ENCODE measurements at places on chromosomes 11 and 22. TPM values are rescaled to one million over a fixed set of nuclear protein-coding genes. Genes with fewer than 3 reads are reported as not detected.

The PRR33 gene
- not detected for total RNA-seq

The C11orf42 gene
- total RNA-seq = not detected

GRCh38 chr11:47378010-47378835 is at the start of gene SPI1:
SPI1 (minus strand) TSS chr11:47378547; CDS start chr11:47378353, 194 bp downstream.
- DNase-seq = no peak
- no peaks in the 10 kb centered on the region for H3K4me1 ChIP-seq
- no peak within 1 kb of the TSS for H3K4me3 ChIP-seq
- no peaks in the 10 kb centered on the region for H3K36me3 ChIP-seq
- H3K27ac ChIP-seq = no peak within 1 kb of the TSS
- H3K27me3 ChIP-seq = no peaks in the 10 kb centered on the region

DNA sequence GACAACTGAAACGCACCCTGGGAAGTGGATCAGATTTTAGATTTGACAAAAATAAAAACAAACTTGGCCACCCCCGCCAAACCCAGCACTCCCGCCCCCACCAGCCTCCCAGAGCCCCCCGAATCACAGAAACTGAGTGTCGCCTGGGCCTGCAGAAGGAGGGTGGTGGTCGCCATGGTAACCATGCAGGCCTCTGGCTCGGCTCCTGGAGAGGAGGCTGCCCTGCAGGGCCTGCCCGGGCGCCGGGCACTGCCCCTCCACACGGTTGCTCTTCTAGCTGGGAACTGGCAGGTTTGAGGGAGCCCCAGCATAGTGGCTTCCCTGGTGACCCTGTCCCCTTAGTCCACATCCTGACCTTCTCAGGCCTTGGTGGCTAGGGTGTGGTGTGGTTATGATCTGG is 19.3 kb downstream of the CACNA1I start:
- H3K27me3 ChIP-seq = no peaks in the 10 kb centered on the region
- H3K4me1 ChIP-seq = peaks cover 6% of the 10 kb centered on the region
- no peak overlapping the region for H3K4me3 ChIP-seq
- no peak overlapping the region for H3K27ac ChIP-seq
- DNase-seq = peak; percentile 39

DNA sequence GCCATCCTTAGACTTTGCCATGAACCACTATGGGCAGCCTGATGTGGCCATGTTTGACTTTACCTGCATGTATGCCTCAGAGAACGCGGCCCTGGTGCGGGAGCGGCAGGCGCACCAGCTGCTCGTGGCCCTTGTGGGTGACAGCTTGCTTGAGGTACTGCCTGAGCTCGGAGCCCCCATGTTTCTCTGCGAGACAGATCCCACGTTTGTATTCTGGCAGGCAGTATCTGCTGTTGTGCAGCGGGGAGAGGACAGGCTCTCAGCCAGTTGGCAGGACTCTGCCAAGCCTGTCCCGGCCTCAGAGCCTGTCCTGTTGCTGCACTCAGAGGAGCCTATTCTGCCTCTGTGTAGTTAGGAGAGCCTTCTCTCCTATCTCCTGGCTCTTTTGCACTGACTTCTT is 109.9 kb downstream of the MICAL2 start:
- no peak overlapping the region for H3K27ac ChIP-seq
- no peaks in the 10 kb centered on the region for H3K36me3 ChIP-seq
- no peak for DNase-seq
- no peak overlapping the region for H3K4me3 ChIP-seq
- no peaks in the 10 kb centered on the region for H3K27me3 ChIP-seq

- DNase-seq = peak; percentile 51
- no peaks in the 10 kb centered on the region for H3K36me3 ChIP-seq
- no peaks in the 10 kb centered on the region for H3K27me3 ChIP-seq
- H3K27ac ChIP-seq = no peak overlapping the region
- peaks cover 31% of the 10 kb centered on the region for H3K4me1 ChIP-seq
Observed at GRCh38 chr11:130671801-130672700, 223.6 kb downstream of the ADAMTS15 start.
